ENCODE measurements at places on chromosomes 3 and 15.

GRCh38 chr3:49593041-49593440, 38.8 kb downstream of the BSN start:
- DNase-seq, result no peak

DNA sequence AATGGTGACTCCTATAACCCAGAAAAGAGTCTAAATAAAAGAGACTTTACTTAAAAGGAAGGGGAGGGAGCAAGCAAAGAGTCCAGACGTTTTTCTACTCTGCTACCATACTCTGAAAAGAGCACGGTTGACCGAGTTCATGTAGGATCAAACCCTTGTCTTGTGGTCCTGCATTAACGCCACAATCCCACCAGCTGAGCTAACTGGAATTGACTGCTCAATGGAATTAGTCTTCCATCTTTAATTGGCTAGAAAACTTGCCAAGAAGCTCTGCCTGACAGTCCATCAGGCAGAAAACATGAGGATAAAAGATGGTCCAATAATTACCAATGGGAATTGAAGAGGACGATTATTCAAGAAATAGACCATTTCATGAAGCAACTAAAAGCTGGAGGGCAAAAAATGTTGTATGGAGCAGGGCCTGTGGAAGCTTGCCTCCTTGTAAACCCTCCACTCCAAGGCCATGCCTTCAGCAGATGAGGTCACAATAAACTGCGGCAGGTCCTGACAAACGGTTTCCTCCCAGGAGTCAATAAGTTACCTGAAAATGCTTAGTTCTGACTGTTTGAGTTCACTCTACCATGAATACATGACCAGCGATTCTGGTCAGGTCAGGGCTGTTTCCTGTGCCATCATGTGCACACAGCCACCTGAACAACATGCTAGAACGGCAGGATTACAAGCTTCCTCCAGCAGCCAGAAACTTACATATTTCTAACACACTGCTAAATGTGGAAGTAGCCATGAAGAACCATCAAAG, 35.6 kb upstream of the ARHGEF3 start:
- no peak for DNase-seq

GRCh38 chr3:141469720-141470119, 17.1 kb upstream of the RASA2 start:
- DNase-seq, result no peak

DNA sequence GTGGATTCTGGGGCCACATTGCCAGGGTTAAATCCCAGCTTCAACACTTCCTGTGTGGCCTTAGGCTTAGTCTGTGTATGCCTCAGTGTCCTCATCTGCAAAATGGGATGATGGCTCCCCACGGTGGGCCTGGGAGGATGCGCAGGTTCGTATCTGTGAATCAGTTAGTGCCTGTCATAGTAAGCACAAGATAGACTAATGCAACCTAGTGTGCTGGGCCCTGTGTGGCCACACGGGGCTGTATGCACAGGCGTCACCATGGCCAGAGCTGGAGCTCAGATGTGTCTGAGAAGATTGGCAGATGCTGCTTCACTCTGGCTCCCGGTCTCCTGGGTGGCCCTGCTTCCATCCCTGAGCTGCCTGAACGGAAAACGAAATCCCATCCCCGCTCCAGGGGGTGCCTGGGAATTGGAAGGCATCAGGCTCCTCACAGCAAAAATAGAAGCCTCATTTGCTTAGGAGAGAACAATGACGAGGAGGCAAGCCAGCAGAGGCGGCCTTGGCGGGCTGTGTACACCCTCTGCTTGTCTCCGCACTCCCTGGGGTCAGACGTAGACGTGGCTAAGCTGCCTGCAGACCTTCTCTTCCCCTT, 103.6 kb downstream of the APBA2 start:
- no peak for DNase-seq

DNA sequence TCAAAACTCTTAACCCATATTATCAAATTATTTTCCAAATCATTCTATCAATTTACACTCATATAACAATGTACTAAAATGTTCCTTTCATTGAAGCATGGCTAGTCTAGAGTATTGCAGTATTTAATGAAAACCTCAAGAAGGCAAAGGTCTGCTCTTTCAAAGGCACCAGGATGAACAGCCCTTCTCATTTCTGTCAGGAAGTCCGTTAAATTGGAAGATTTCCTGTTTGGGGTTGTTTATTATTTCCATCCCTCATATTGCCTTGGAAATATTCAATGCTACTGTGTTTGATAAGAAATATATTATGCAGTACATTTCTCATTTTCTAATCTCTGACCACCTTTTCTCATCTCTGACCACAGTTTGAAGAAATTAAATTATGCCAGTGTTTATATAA, 25.1 kb downstream of the ACKR4 start:
- no peak for DNase-seq

DNA sequence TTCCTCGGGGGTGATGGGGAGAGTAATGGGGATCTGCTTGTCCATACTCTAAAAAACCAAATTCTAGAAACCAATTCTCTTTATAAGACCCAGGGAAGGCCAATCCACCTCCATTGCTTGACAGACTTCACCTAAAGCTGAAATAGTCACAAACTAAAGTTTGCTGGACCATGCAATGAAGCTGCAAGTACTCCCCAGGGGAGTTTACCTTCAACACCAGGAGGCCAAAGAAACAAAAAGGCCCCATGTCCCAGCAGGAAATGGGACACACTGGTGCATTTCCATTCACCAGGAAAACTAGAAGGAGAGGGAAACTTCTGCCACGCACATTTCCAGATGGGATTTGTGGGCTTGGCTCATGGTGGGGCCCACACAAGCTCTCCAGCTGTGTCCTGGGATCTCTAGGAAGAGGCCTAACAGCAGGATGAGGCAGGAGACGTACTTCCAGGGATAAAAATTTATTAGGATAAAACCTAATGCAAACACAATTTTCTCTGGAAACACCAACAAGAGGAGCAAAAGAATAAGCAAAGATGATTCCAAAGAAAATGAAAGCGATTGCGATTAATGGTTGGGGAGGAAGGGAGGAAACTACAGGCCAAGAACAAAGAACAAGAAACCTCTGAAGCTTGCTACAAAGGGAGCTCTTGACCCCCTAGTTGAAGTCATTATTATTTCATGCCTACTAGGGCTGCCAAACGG, 238.0 kb upstream of the LRTM1 start:
- DNase-seq, result no peak

Measured in activated T-cell treated with anti-CD3 and anti-CD28 coated beads for 24 hours (primary cell).